MV-4-11 (cell line): ENCODE measurements at places on chromosomes 5 and 9.
A peak's percentile ranks its signal among the peaks of the same experiment; 100 is the strongest.

DNA sequence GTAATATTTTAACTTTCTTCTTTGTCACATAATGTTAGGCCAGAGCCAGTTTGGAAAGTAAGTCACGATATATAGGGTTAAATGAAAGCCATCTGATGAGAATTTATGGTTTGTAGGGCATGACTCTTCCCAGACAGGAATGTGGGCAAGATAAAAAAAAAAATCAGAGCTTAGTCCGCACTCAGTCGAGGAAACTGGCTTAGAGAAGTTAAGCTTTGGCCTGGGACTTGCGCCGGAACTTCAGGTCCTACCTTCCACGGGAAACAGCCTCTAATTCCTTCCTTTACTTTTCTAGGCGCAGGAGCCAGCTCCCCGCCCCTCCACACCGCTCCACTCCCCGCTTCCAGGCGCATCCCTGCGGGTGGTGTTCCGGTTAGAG, 475 bp downstream of the DDX31 start:
- no peak for DNase-seq

- DNase-seq = peak; percentile 41
These were observed 670.8 kb downstream of the ACTL7B start for GRCh38 chr9:108184941-108185340.

- DNase-seq = peak; percentile 24
These were observed 79.7 kb downstream of the MED27 start for GRCh38 chr9:131999692-132000551.

GRCh38 chr5:42828671-42829070, 17.0 kb upstream of the SELENOP start:
- DNase-seq = no peak

GRCh38 chr5:159933531-159934485, 17.5 kb downstream of the ADRA1B start:
- DNase-seq = no peak

- DNase-seq = no peak
These were observed 524 bp downstream of the PRR7 start for GRCh38 chr5:177447066-177447610.

DNA sequence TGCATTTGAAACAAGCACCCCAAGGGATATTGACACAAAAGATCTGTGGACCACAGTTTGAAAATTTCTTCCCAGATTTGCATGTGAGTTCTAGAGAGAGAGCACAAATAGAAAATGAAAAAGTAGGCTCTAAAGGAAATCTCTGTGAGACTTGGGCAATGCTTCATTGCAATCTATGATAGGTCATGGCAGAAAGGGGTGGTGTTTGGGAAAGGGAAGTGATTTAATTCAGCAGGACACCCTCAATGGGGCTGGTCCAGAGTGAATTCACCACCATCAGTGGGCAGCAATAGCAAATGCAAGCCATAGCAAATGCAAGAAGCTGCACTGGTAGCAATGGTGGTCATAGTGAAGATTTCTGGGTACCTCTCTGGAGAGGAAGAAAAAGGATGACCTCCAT, 58.1 kb downstream of the ANKRD55 start:
- peak; percentile 31 for DNase-seq

- DNase-seq = peak; percentile 98
These were observed 301.1 kb upstream of the PTGER4 start for GRCh38 chr5:40378396-40379177.
